ENCODE measurements at places on chromosomes 11 and 22. TPM values are rescaled to one million over a fixed set of nuclear protein-coding genes. Genes with fewer than 3 reads are reported as not detected.

DNA sequence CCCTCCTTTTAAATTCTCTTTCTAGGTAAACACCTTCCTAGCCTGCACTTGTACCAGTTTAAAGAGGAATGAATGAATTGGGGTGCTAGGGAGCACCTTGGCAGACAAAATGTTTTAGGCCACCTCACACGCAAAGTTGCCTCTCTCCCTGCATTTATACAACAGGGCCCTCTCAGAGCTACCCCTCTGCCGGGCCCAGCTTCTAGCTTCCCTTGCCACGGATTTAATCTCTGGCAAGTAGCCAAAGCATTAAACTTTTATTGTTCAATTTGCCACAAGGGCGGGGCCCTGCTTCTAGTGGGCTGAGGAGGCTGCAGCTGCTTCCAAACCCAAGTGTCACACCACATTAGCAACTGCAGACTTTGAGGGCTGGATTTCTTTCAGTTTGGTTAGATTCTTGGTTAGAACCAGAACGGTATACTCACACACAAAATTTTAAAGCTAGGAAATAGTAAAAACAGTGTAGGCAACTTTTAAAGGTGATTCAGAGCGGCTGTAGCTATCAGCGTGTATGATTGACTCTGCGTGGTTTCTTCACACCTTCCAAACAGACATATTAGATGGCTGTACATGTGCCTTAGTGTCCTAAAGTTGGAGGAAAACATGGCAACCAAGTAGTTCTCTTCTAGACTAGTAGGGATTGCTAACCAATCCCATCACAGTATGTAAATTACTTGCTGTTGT lies 6.5 kb downstream of the KREMEN1 start:
- DNase-seq, result no peak

DNA sequence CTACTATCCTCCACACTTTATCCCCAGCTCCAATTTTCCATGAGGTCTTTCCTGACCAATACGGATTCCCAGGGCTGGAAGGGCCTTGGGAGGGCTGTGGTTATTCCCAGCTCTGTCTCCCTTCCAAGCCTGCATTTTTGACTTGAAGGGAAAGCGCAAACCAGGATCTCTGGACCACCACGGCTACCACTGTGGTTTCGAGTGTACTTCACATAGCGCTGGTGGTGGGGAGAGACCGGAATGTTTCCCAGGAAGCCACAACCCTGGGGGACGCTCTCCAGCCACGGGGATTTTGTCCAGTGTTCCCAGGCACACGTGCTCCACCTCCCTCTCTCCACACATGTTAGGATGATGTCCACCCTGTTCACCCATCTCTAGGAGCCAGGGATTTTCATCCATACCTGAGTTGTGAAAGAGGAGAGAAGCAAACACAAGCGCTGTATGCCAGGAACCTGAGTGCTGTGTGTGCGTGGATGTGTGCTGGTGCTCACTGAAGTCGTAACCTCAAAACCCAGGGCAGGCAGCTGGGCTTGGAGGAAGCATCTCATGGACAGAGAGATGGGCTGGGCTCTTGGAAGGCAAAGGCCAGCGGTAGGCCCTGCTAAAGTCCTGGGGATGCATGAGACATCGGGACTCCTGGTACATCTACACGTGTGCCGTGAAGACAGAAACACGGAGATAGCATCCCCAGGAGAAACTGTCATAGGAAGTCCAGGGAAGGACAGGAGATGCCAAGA lies 1.3 kb upstream of the NPTXR start:
- DNase-seq, result no peak

DNA sequence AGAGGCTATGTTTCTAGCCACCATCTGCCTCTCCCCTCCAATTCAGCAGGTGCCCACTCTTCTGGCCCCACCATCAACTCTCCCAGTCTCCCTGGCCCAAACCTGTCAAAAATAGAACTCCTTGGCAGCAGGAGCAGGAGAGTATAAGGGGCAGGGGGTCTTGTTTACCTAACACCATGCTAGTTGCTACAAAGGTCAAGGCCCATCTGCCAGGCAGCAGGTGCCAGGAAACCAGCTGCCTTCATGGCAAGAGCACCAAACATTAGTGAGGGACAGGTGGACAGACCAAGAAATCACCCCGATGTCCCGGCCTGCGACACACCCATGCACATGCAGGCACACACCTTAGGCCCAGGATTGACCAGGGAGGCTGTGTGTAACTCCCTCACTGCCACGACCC lies 387.9 kb downstream of the BUD13 start:
- DNase-seq, result no peak

GRCh38 chr22:32836280-32837123 lies 35.0 kb downstream of the TIMP3 start:
- DNase-seq, result no peak

GRCh38 chr22:35860087-35860733 lies 142.5 kb downstream of the APOL5 start:
- no peak for DNase-seq

DNA sequence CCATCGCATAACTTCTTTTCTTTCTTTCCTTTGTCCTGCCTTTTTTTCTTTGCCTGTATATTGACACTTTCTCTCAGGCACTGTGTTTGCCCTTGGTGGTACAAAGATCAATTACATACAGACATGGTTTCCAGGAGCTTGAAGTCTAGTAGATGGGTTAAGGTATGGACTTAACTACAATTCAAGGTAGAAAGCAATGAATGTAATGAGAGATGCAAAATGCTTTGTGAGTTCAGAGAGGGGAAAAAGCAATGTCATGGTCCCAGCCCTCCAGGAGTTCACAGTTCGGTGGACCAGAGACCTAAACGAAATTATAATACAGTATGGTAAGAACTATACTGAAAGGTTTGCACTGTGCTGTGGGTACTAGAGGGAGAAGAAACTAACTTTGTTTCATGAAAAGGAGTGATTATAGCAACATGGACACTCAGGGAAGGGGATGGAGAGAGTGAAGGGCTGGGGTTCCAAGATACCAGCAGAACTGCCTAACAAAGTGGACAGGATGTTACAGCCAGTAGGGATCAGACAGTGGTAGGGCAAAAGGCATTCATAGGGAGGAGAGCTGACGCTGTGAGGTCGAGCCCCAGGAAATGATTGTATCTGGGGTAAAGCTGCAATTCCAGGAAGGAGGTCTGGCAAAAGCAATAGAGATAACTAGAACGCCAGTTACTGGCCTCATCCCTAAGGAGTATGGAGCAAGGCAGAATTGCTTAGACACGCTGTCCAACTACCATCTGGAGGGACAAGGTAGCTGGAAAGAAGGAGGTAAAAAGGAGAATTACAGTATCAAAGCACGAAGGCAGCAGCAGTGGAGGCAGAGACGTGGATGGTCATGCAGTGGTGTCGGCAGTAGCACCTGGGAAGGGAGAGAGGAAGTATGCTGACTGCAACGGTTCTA lies 158.3 kb upstream of the MTMR2 start:
- DNase-seq, result no peak

GRCh38 chr11:125463590-125464269 lies 32.3 kb downstream of the FEZ1 start:
- DNase-seq, result no peak

GRCh38 chr11:18789942-18790341 lies 1.7 kb downstream of the PTPN5 start:
- DNase-seq, result no peak

DNA sequence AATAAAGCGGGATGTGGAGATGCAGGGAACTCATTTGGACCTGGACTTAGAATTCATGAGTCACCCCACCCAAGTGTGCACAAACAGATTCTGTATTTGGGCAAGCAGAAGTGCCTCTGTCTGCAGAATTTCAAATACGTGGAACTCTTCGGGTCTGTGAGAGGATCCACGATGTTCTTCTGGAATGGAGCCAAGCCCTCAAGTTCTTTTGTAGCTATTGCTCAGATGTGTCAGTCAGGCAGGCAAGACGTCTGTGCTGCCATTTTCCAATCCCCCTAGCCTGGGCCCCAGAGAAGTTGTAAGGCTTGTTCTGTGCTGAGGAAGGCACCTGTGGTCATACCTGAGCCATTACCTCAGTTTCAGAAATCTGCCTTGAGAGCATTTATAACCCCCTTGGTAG lies 132.8 kb upstream of the RASSF10 start:
- no peak for DNase-seq

- no peak for DNase-seq
Measured at GRCh38 chr11:985406-985805, 51.1 kb downstream of the MUC6 start.

- DNase-seq, result no peak
Measured at GRCh38 chr11:36450110-36450572, 59.9 kb downstream of the TRAF6 start.

GRCh38 chr11:117670924-117671323 lies 126.1 kb downstream of the DSCAML1 start:
- DNase-seq, result no peak

GRCh38 chr11:12131943-12132789 lies 21.8 kb downstream of the MICAL2 start:
- no peak for DNase-seq

DNA sequence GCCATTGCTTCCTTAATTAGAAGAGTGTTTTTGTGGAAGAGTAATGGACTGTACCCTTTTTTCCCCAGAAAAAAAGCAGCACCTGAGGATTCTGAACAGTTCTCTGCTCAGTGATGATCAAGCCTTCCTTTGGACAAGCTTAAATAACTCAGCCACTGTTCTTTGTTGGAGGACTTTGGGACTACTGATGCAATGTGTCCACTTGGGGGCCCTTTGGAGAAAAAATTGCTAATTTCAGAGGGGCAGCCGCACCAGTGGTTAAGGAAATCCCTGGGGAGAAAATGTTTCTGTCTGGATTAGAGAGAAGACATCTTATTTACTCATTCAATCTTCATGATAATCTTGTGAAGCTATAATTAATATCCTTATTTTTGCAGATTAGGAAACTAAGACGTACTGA lies 5.3 kb upstream of the KMT2A start:
- no peak for DNase-seq

DNA sequence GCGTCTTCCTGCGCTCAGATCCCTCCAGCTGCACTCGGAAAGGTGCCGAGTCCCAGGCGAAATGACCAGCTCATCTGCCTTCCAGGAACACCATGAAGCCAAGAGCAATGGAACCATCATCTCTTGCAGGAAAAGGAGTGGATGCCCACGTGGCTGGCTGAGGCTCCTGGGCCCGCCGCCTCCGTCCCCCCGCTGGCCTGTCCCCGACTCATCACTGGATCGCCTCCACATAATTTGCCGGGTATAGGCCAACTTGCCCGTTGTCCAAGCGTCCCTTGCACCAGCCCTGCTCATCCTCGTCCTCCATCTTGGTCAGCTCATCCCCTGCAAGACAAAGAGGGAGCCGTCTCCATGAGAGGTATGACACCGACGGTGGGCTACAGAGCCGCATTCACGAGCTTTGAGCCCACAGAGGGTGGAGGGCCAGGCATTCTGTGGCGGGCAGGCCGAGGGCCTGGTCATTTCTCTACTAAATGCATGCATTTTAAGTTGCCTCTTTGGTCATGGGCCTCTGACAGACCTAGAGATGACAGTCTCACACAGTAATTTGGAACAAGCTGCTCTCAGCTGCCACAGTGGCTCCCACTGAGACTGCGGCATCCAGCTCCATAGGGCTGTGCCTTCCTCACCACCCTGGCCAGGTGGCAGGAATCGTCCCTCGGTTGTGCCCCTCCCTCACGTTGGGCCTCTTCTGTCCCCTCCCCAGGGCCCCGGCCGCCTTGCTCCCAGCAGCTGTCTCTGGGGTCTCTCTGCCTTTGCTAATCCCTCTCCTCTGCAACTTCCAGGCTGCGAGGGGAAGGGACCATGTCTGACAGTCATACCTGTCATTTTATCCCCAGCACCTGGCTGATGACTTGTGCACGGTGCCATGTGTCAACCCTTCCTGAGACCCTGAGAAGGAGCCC lies 14.3 kb upstream of the ARFGAP3 start:
- DNase-seq, result no peak

GRCh38 chr11:35200811-35201341 lies 61.9 kb downstream of the CD44 start:
- no peak for DNase-seq

- DNase-seq, result no peak
Measured at GRCh38 chr11:117724104-117724503, 72.9 kb downstream of the DSCAML1 start.

DNA sequence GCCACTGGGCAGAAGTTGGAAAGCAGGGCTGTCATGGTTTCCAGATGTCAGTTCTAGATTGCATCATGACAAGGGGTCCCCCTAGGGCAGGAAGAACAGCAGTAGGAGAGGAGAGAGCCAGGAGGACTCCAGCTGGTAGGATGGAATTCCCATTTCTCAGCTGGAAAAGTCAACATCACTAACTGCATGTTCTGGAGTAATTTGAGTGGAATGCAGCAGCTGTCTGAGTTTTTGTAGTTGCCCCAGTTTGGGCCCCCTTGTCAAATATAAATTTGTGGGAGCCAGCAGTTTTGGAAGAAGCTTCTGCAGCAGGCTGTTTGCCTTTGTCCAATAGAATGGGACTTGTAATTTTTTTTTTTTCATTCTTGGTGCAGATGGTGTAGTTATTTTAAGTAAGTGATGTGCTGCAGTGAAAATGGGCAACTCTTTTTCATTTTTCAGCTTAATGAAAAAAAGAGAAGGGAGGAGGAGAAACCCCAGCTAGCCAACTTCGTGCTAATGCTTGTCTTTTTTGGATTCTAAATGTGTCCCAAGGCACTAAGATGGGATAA lies 86.9 kb downstream of the LDLRAD3 start:
- DNase-seq, result no peak

- no peak for DNase-seq
Measured at GRCh38 chr22:22944268-22944985, 56.8 kb downstream of the IGLL5 start.

DNA sequence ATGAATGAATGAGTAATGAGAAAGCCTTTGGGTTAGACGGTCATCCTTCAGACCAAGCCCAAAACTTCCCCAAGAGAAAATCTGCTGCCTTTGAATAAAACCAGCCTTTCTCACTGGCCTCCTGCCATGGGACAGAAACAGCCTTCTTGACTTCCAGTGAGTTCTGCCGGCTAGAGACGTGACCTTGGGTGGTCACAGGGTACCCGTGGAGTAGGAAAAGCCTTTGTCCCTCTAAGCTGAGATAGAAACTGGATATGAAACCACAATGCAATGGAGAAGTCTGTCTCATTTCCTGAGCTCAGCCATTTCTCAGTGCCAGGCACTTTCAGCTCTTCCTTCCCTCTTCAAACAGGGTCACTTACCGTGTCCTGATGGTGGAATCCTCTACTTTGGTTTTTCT lies 21.2 kb upstream of the YWHAH start:
- DNase-seq, result no peak

- no peak for DNase-seq
Measured at GRCh38 chr22:27311698-27312550, 489.6 kb downstream of the MN1 start.

- no peak for DNase-seq
Measured at GRCh38 chr11:27464289-27464696, 8.3 kb downstream of the LGR4 start.

DNA sequence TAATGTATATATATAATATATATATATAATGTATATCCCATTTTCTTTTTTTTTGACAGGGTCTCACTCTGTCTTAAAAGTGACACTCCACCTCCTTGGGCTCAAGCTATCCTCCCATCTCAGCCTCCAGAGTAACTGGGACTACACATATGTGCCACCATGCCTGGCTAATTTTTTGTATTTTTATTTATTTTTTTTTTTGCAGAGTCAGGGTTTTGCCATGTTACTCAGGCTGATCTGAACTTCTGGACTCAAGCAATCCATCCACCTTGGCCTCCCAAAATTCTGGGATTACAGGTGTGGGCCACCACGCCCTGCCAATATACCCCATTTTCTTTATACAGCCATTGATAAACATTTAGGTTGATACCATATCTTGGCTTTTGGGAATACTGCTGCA lies 33.9 kb upstream of the SLC22A24 start:
- DNase-seq, result no peak

The RIN1 gene
- 1.6 TPM for polyA plus RNA-seq

The SMIM35 gene
- 0.15 TPM for polyA plus RNA-seq

The BLID gene
- not detected for polyA plus RNA-seq

The XKR3 gene
- polyA plus RNA-seq, result not detected

The MUC5AC gene
- not detected for polyA plus RNA-seq

The CD6 gene
- 0.82 TPM for polyA plus RNA-seq

The RASSF10 gene
- polyA plus RNA-seq, result 19.2 TPM
